ENCODE measurements at places on chromosomes 3 and 15. TPM values are rescaled to one million over a fixed set of nuclear protein-coding genes. Genes with fewer than 3 reads are reported as not detected.

DCP1A gene
- total RNA-seq = 11.2 TPM

NDUFB5 gene
- total RNA-seq = 152 TPM

CHRNA3 gene
- total RNA-seq = not detected

PPP1R14D gene
- not detected for total RNA-seq

STT3B gene
- 243 TPM for total RNA-seq

KNL1 gene
- total RNA-seq = 7.5 TPM

PTH1R gene
- total RNA-seq = 0.85 TPM

GP9 gene
- not detected for total RNA-seq

CASR gene
- total RNA-seq = not detected

- no peak for DNase-seq
Observed at GRCh38 chr3:4906107-4906621, 73.1 kb upstream of the BHLHE40 start.

GRCh38 chr15:80559320-80559693 lies 135.8 kb upstream of the ABHD17C start:
- DNase-seq = no peak

DNA sequence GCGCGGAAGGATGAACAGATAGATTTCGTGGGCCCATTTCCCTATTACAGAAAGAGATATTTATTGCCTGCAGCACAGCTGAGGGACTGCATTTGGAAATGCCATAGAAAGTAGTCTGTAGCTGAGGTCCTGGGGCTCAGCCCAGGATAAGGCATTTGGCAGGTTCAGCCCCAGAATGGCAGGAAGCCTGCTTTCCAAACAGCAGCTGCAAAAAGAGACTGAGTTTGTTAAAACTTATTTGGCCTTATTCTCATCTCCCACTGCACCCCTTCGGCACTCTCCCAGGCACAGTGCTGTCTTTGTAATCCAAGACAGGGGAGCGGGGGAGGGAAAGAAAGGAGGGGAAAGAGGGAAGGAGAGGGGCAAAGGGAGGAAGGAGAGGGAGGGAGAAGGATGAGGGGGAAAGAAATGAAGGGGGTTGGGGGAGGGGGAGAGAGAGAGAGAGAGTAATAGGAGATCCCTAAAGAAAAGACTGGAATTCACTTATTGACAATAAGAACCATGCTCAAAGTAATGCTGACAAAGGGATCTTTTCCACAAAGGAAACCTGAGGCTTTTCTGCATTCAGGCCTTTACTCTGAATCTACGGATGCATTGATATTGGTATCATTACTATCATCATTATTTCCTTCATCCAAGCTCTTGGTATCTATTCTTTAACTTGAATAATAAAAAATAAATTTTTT lies 94.0 kb upstream of the LRRN1 start:
- DNase-seq = no peak

DNA sequence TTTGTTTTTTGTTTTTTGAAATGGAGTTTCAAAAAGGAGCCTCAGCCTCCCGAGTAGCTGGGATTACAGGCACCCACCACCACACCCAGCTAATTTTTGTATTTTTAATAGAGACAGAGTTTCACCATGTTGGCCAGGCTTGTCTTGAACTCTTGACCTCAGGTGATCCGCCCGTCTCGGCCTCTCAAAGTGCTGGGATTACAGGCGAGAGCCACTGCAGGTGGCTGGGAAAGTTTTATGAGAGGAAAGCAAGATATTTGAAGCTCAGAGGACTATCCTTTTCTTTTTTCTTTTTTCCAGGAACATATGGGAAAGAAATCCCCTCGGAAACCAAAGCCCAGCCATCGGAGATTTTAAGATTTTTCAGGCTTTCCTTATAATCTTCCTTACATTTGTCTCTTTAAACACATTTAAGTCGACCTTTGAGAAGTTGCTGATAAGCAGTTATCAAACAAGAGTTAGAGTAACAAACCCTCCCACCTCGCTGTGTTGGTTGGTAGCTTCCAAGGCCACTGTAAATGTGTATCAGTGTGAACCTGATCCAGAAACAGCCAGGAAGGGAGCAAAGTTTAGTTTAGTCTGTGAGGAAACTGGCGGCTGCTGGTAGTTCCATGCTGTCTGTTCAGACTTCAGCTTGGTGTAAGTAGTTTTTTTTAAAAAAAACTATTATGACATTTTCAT lies 34.5 kb upstream of the MAP3K13 start:
- DNase-seq = no peak

GRCh38 chr3:136728473-136728872 lies 23.7 kb downstream of the STAG1 start:
- DNase-seq = no peak

DNA sequence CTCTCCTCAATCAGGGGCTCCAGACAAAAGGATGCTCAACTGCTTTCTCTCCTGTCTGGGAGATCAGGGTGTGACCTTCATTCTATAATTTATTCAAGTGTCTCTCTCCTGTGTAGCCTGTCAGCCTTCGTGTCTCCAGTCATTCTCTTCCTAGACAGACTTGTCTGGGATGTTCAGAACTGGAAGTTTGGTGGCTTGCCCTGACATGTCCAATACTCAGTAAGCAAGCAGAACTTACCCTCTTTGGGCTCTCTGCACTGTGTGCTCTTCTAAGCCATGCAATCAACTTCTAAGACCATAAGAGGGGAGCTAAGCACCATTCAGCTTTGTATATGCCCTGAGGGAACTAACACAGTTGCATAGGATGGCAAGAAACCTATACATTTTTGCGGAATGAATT lies 14.1 kb downstream of the ACKR2 start:
- DNase-seq = no peak

DNA sequence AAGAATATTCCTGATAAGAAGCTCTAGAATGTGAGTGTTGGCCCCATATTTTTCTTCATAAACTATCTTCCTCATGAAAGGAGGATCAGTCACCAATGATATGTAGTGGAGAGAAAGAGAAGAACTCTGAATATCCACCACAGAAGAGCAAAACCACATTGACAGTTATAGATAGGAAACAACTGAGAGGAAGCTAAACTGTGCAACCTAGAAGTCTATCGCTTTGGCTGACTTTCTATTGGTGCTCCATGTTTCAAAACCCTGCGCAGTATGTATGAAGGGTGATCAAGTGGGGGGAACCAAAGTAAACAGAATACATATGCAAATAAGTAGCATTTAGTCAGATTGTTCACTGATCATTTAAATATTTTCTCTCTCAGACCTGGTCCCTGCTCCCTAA lies 41.0 kb upstream of the ZNF280D start:
- DNase-seq = no peak

GRCh38 chr3:64417816-64418215 lies 192.6 kb upstream of the PRICKLE2 start:
- no peak for DNase-seq

DNA sequence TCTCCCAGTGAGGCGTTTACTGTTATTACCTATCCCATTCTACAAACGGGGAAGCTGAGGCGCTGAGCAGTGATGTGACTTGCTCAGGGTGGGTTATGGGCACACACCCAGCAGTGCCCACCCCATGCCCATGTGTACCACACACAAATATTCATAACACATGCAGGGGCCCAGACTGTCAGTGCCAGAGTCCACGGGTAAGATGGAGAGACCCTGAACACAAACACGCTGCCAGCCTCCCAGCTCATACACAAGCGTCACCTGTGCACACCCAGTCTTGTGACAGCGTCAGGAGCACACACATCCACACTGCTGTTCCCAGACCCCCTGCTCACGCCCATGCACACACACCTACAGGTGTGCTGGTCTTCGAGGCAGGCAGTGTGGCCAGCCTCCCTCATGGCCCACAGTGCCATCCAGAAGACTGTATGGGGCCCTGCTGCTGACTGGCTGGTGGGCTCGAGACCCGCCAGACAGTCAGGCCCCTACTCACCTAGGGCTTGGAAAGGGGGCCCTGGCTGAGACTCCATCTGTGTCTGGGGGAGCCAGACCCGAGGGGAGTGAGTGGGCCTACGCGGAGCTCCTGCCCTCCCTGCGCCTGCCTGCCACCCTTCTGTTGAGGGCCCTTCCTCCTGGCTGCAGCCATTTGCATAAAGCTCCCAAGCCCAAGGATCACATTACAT lies 39.4 kb downstream of the DNAJB8 start:
- no peak for DNase-seq

DNA sequence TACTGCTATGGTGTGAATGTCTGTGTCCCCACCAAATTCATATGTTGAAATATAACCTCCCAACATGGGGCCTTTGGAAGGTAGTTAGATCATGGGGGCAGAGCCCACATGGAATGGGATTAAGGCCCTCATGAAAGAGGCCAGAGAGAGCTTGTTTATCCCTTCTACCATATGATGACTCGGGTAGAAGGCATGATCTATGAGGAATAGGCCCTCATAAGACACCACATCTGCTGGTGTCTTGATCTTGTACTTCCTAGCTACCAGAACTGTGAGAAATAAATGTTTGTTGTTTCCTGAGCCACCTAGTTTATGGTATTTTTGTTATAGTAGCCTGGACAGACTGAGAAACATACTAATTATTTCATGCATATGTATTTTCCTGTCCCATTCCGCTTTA lies 51.9 kb downstream of the WWTR1 start:
- DNase-seq = peak; percentile 60
